Immature natural killer cell (primary cell): ENCODE measurements at places on chromosomes 6 and 20.

DNA sequence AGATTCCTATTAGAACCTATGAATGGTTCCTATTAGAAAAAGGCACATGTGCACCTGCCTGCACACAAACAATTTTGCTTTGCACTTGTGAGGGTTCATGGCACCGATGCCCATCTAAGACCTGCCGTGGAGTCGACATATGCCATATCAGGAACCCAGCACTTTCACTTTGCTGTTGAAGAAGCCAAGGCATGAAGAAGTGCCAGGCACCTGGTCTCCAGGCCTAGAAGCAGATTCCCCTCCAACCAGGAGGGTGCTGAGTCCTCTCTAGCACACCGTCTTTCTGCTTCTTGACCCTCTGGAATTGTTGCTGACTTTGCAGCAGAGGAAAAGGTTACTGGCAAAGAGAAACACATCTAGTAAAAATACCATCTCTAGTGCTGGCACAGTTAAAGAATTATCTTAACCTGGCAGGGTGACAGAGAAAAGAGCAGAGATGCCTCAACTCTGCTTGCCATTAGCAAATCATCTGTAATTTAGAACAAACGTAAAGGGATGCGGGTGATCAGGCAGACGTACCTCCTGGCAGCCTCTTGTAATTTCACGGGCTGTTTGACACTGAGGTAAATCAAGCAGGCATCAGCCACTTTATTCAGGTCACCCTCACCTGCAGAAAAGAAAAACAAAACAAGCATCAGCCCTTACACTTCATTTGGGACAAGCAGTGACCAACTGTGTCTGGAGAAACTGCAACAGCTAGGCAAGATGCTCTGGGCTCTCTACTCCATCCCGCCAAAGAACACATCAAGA, 37.2 kb downstream of the TTI1 start:
- DNase-seq, result no peak

DNA sequence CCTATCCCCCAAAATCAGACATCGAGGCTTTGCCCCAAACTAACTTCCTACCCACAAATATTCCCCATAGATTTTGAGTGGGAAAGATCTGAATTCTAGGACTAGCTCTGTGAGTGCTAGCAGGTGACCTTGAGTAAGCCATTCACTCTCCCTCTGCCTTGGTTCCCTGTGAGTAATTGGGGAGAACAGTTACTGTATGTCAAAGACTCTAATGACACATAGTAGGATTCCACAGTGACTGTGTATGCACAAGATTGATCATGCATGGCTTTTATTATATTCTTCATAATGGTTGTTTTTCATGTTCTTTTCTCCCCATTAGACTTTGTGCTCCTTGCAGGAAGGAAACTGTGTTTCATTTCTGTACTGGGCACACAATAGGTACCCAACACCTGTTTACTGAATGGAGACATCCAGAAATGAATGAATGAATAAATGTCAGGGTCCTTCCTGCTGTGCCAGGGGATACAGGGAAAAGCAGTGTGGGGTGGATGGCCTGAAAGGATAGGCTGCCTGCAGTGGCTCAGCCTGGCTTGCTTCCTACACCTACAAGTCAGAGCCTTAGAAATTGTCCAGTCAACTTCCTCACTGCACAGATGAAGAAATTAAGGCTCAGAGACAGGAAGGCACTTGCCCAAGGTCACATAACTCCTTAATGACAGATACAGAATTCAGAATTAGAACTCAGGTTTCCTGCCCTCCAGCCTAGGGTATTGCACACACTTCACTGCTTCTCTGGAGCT, 901 bp upstream of the TMEM151B start:
- DNase-seq, result no peak

DNA sequence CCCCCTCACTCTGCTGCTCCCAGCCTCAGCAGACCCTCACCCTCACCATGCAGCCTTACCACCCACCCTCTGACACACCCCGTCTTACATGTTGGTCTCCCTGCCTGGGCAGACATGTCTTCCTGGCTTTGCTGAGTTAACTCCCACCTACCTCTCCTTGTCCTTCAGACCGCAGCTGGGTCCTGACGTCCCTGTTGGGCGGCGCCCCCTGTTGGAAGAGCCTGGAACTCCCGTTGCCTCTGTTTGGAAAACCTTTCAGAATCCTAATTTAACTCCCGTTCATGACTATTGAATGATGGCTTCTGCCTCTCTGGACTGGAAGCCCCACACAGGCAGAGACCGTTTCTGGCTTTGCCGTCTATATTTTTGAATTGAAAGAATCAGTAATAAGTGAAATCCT, 245.1 kb downstream of the MYLK4 start:
- DNase-seq, result no peak

GRCh38 chr6:128600397-128600951, 80.1 kb upstream of the PTPRK start:
- DNase-seq, result no peak

DNA sequence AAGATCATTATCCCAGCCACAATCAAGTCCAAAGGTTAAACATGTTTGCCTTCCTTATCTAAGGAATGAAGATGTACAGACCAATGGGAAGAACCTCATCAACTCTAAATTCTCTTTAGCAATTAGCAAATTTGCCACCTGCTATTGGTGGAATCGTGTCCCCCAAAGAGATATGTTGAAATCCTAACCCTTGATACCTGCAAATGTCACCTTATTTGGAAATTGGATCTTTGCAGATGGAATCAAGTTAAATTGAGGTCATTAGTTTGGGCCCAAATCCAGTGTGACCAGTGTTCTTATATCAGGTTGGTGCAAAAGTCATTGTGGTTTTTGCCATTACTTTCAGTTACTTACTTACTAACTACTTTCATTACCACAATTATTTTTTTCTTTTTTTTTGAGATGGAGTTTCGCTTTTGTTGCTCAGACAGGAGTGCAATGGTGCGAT, 31.3 kb downstream of the KLHL31 start:
- DNase-seq, result peak; percentile 61

DNA sequence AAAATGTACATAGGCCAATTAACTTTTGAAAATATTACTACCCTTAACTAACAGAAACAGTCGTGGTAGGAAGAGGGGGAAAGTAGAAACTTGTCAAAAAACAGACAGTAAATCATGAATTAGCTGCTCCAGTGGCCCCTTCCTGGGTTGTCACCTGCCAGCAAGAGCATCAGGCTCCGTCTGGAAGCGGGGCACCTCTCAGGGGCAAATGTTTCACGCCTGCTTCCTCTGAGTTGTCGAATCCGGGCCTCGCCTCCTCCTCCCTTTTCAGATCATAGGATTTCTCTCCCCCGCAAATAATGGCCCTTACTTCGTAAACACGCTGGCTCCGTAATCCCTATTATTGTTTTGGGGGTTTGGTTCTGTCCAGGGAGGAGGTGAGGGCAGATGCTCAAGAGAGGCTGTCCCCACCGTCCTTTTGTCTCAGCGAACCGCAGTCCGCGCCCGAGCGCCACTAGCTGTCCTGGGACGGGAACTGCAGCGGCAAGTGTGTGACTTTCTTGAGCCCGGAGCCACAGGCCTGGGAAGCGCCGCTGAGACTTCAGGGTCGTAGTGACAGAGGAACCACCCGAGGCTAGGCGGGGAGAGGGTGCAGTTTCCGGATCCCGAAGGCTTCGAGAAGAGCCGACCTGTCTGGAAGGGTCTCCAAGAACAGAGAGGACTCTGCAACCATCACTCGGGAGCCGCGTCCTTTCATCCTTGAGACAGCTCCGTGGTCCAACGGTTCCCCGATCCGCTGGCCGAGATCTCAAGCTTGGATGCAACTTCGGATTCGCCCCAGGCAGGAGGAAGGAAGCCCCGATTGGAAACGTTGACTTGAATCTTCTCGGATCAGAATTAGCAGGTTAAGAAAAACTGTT, 214.5 kb upstream of the ZNF184 start:
- DNase-seq, result peak; percentile 57

DNA sequence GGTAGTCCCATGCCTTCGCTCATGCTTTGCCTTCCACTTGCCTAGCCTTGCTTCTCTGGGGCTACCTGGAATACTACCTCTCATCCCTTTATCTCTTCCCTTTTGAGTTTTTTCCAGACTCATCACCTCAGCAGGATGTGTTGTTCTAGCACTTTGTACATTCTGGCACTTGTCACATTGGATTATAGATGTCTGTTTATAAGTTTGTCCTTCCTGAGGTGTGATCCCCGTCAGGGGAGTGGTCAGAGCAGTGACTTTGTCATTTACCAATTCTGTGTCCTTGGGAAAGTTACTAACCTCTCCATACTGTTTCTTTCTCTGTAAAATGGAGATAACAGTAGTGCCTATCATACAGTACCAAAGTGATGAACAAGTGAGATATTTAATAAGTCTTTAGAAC, 66.5 kb downstream of the CTNNBL1 start:
- DNase-seq, result no peak
